ENCODE measurements at places on chromosomes 13 and 19. TPM values are rescaled to one million over a fixed set of nuclear protein-coding genes. Genes with fewer than 3 reads are reported as not detected.

FAM124A gene
- total RNA-seq: 2.8 TPM

- no peak for DNase-seq
Observed at GRCh38 chr19:37899453-37899852, 6.9 kb downstream of the WDR87 start.

- DNase-seq: peak; percentile 48
Observed at GRCh38 chr13:21871382-21871781, 200.5 kb downstream of the FGF9 start.

BEST2 gene
- total RNA-seq: not detected

DNA sequence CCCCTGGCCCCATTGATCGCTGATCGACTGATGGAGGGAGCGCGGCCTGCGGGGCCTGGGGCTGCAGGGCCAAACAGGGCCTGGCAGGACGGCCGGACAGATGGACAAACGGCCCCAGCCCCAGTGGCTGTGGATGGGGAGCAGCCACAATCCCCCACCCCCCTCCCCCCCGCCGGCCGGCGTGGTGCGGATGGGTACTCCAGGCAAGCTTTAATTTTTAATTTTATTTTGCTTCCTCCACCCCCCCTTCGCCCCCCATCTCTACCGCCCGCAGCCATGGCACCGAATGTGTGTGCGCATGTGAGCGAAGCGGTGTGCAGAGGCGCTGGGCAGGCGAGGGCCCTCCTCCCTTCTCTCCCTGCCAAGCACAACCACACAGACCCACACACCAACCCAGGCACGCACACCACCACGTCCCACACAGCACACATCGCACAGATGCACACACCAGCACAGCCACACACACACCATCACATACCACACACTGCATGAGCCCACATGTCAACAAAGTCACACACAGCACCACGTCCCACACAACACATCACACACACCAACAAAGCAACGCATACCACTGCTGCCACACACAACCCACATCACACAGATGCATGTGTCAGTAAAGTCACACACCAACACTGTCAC is 12.4 kb downstream of the ERFL start:
- no peak for DNase-seq

DNA sequence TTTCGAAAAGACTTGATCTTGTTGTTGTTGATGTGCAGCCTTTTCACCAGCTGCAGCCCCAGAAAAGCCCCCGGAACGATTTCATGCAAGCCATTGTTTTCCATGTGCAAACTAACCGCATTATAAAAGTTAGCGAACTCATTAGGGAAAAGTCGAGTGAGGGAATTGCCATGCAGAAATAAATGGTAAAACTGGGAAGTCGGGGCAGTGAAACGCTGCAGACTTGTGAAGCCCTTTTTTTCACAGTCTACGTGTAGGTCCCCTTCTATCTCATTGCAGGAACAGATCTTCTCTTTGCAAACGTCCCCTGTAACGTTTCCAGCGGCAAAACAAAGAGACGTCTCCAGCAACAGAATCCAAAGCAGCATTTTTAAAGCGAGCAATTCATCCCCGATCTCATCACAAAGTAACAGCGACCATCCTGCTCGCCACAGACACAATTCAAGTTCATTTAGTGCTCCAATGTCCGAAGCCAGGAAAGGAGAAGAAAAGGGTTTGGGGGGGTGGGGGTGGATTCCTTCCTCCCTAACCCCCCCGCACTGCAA is 1.1 kb downstream of the SLITRK1 start:
- peak; percentile 7 for DNase-seq

- DNase-seq: peak; percentile 56
Observed at GRCh38 chr13:46296115-46296822, 84.5 kb downstream of the LRRC63 start.

DNA sequence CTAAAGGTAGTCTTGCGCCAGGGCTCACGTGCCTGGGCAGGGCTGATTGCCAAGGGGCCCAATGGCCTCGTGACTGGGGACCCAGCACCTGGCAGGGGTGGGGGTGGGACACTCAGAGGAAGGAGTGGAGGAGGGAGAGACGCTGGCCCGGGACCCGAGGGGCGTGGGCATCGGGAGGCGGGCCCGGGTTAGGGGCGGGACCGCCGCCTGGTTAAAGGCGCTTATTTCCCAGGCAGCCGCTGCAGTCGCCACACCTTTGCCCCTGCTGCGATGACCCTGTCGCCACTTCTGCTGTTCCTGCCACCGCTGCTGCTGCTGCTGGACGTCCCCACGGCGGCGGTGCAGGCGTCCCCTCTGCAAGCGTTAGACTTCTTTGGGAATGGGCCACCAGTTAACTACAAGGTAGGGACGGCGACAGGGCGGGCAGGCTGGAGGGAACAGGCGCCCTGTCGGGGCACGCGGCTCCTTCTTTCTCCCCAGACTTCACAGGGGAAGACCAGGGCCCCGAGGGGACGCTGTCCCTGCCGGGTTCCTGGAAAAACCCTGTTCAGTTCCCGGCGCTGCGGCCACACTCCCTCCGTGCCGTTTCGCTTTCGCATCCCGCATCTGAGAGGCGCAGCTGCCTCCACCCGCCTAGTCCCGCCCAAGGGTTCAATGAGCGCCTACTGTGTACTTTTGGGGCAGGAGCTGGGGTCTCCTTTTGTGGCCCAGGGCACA is at the start of gene IFI30:
TSS of gene IFI30 (plus strand) at position 242 of the 717 bp plus-strand sequence. CDS start at position 271, 29 bp downstream.
- peak; percentile 96 for DNase-seq

GRCh38 chr13:112241288-112241687 is 134.9 kb upstream of the SPACA7 start:
- no peak for DNase-seq

DACH1 gene
- total RNA-seq: not detected

IZUMO1 gene
- total RNA-seq: 10.7 TPM

Measured in stomach (tissue), 19 donors.